Upper lobe of right lung (tissue), 1 donor: ENCODE measurements at places on chromosomes 7 and 10.

GRCh38 chr7:47576866-47577306, 5.0 kb downstream of the TNS3 start:
- DNase-seq: no peak

DNA sequence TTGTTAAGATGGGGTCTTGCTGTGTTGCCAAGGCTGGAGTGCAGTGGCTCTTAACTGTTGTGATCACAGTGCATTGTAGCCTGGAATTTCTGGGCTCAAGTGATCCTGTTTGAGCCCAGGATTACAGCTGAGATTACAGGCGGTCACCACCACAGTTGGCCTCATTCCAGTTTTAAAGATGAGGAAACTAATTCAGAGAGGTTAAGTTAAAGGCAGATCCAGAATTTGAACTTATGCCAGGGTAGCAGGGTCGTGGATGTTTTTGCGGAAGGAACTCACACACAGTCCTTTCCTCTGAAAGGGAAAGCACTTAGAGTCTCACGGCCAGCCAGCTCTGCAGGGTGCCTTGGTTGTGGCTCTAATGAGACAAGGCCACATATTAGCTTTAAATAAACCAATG, 84.7 kb downstream of the MMRN2 start:
- no peak for DNase-seq

DNA sequence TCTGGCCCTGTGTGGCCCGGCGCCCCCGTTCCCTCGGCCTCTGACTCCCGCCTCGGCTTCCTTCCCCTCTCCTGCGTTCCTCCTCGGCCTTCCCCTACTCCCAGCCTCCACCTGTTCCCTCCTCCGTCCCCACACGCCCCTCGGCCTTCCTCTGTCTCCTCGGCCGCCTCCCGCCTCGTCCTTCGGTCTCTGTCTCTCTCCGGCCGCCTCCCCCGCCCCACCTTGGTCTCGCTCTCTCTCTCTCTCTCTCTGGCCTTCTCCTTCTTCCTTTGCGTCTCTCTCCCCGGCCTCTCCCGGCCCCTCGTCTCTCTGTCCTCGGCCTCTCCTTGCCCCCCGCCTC, 588 bp downstream of the GET4 start:
- DNase-seq: no peak

DNA sequence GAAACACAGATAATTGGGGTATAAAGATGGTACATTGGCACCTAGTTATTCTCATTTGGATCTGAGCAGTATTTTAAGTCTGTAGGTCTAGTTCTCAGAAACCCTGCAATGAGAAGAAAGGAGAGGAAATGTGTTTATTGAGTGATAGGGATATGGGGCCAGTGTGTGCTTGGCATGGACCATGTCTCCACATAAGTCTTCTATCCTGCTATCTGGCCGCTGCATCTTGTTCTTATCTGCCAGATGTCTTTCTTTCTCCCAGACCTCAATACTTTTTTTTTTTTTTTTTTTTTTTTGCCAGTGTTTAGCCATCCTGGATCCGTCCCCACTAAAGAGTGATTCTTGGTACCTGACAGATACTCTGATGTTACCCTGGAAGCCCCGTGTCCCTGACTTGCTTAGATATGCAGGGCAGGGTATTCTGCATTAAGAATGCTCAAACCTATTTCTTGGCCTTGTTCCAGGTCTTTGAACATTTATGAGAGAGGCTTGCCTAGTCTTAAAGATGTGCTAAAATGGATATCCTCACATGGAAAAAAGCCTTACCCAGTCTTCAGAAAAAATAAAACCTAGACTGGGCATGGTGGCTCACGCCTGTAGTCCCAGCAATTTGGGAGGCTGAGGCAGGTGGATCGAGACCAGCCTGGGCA, 10.0 kb downstream of the MTURN start:
- DNase-seq: no peak

GRCh38 chr10:31897506-31897905, 31.1 kb downstream of the ARHGAP12 start:
- no peak for DNase-seq

DNA sequence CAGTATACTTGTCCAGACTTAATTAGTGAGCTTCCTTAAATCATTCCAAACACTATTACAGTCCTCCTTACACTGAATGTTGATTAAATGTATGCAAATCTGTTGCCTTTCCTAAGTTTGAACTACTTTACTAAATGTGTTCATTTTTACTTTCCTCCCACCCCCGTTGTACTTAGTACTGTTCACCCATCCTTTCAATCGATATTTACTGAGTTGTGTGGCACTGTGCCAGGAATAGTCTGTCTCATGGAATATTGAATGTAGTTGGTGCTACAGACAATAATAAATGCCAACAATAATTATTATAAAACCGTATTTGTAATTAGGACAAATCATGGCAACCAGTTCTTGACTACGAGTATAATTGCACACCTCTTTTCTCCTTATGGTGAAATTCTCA, 335.7 kb downstream of the GPR37 start:
- no peak for DNase-seq

- DNase-seq: no peak
These were observed 151.3 kb upstream of the BMPER start for GRCh38 chr7:33753881-33754525.

- DNase-seq: no peak
These were observed 10.8 kb upstream of the SFRP5 start for GRCh38 chr10:97782455-97783228.

DNA sequence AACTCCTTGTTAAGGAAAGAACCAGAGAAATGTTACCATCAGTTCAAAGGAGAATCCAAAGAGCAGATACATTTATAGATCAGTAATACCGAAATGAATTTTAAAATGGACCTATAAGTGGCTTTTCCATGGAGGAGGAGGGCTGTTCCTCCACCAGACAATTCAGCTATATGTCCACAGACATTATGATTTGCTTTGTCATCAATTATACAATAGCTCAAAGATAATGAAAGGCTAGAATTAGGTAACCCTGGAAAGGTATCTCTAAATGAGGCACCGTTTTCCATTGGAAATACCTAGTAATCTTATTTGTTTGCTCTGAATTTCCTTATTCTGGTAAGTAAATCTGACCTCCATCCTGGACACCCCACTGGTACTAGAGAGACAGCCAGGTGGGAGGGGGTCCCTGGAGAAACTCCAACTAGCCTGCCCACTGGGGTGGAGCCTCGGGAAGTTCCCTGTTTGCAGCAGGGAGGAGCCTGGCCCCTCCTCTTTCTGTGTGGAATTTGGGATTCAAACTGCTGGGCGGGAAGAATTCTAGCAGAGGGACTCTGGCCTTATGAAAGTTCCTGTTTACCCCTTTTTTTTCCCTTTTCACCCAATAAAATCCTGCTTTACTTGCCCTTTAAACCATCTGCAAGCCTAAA, 218.0 kb downstream of the PHF14 start:
- no peak for DNase-seq

- no peak for DNase-seq
These were observed 113.4 kb upstream of the CDK1 start for GRCh38 chr10:60664859-60665258.

DNA sequence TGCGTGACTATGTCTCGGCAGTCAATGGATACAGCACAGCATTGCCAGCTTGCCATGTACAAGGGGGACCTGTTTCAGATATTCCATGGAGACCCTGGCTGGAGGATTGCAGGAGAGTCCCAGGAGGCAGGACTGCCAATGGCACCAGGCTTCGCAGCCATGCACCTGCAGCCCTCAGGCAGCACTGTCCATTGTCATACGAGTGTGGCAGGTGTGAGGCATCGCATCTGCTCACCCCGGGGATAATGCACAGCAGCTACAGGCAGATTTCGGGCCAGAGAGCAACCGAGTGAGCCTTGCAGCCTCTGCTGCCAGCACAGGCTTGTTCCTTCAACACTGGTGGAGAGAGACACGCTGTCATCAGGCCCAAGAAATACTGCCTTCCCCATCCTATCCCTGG, 415.1 kb downstream of the PAXIP1 start:
- no peak for DNase-seq

- DNase-seq: no peak
These were observed 885.3 kb downstream of the XPNPEP1 start for GRCh38 chr10:109037978-109038377.

GRCh38 chr7:67489881-67490280, 493.2 kb downstream of the TYW1 start:
- DNase-seq: no peak

DNA sequence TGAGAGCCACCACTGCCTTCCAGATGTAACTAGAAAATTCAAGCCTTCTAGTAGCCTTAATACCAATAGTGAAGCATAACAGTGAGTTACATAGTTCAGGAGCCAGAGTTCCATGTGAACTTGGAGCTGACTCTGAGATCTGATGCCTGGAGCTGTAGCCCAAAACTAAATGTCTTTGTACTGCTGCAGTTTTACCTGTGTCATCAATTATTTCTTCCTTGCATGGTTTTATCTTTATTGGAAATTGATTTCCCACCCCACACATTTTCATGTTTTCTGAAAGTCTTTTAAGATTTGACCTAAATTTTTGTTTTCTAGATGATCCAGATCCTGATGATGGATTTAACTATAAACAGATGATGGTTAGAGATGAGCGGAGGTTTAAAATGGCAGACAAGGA, 17.0 kb downstream of the OPN1SW start:
- no peak for DNase-seq

DNA sequence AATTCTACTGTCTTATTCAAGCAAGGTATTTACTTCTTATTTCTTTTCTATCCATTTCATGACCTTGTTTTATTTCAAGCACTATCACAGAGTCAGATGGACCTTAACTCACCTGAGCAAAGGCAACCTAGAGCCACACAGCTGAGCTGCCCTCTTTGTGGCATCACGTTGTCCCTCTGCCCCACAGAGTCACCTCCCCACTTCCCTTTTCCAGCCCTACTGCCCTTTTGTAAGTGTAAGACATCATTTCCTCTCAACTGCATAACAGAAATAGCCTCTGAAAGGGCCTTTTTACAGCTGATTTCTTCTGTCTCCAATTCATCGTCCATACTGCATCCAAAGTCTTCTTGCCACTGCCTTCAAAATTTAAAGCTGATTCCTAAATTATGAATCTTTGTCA, 946.0 kb downstream of the NRG3 start:
- DNase-seq: no peak

- DNase-seq: no peak
These were observed 263.4 kb downstream of the LRMDA start for GRCh38 chr10:75694790-75695189.

GRCh38 chr7:44272456-44272855, 52.9 kb downstream of the CAMK2B start:
- DNase-seq: no peak

- DNase-seq: peak; percentile 89
These were observed at the start of gene ZMYND11 for GRCh38 chr10:135132-135600. Gene ZMYND11 (plus strand): TSS chr10:135455. CDS start chr10:180013, 44,558 bp downstream.

DNA sequence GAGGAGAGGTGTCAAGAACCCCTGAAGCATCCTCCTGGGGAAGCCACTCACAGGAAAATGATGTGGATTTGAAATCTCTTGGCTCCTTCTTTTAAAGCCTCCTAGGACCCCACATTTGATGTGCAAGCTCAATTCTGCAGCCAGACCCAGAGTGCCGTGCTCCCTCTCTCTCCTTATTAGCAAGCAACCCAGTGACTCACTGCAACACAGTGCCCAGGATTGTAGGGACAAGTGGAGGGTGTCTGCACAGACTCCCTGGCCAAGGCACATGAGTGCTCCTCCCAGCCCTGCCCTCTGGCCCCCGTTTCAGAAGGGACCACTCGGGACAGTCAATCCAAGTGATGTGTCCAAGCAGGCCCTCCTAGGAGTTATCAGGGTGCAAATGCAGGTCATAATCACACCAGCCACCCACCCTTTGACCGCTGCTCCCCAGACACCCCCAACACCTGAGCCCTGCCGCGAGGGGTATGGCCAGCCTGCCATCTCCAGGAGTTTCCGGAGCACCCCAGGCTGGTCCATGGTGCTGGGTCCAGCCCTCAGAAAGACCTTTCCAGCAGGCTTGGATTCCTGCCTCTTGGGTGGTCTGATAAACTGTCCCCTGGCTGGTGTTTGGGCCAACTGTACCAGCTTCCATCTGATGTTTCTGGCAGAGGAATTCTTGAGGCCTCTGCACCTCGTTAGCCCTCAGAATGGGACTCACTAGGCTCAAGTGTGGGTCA, 54.5 kb upstream of the CXCL12 start:
- no peak for DNase-seq

DNA sequence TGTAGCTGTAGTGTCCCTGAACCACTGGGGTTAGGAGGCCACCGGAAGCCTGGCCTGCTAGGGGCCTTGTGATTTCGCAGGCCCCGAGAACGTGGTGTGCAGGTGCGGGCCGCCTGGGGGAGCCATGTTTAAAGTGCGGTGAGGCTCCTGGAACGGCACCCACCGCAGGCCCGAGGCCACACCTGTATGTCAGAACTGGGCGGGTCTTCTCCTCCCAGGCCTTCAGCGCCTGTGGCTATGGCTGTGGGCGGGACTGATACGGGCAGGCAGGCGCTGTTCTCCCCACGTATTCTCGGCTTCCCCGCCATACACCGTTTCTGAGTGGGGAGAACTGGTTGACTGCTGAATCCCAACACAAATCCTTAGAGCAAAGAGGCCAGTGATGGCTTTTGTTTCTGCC, 74.8 kb downstream of the DNAJB6 start:
- no peak for DNase-seq

GRCh38 chr7:51317582-51317910, 937 bp upstream of the COBL start:
- DNase-seq: no peak
